ENCODE measurements at places on chromosomes 13 and 19.

DNA sequence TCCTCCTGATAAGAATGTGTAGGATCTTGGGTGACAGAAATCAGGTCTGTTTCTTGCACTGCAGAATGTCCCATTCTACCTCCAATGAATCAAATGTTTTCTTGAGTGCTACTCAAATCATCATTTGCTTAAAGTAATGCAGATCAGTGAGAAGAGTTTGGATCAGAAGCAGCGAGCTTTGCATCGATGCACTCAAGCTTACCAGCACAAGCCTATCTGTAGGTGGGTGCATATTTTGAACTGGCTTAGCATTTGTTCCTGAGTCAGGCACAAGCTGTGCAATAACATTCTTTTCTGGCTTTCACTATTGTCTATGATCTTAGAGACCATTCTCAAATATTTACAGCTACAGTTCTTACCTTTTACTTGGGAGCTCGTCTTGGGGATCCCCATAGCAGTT lies 109.5 kb downstream of the UBL3 start:
- DNase-seq, result no peak

DNA sequence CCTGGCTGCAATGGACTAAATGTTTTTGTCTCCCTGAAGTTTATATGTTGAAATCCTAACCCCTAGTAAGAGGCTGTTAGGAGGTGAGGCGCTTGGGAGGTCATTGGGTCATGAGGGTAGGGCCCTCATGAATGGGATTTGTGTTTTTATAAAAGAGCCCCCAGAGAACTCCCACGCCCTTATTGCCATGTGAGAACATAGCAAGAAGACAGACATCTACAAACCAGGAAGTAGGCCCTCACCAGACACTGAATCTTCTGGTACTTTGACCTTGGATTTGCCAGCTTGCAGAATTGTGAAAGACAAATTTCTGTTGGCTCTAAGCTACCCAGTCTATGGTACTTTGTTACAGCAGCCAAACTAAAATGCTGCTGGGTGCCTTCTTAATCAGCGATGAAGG lies 96.1 kb upstream of the SPATA13 start:
- no peak for DNase-seq

- no peak for DNase-seq
Measured at GRCh38 chr13:113448545-113448884, 4.8 kb downstream of the ADPRHL1 start.

DNA sequence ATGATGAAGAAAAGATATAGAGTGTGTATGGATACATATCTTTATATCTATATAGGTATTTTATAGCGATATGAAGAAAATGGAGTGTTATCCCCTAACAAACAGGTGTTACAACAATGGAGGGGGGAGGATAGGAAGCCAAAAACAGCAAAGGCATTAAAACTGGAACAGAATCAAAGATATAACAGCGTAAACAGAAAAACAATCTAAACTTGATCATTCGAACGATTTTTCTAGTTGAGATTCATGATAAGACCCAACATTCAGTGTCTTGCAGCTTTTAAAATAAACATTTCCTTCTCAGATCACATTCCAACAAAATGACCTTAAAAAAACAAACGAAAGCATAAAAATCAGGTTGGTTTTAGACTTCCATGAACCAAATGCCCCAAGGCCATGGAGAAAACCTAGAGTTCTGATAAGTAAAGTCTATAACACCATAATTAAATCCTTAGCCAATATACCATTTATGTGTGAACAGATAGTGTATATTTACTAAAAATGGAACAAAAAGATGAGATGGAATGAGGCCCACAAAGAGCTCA lies 55.7 kb downstream of the CAB39L start:
- no peak for DNase-seq

DNA sequence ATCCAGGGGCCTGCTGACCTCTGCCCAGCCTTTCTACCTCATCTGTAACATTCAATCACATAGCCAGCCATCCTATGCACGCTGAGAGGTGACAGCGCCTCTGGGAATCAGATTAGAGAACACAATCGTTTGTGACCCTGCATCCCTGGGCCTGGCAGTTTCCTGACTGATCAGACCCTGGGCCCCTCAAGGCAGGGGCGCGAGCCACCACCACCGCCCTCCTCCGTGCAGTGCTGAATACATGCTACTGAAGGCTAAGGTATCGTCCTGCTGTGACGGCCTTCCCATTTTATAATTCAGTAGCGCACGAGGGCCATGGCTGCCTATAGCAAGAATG lies 1.3 kb downstream of the TMTC4 start:
- DNase-seq, result no peak

- no peak for DNase-seq
Measured at GRCh38 chr19:55382013-55382412, 2.1 kb downstream of the TMEM238 start.

GRCh38 chr13:76350399-76350798 lies 535.8 kb downstream of the KCTD12 start:
- no peak for DNase-seq

DNA sequence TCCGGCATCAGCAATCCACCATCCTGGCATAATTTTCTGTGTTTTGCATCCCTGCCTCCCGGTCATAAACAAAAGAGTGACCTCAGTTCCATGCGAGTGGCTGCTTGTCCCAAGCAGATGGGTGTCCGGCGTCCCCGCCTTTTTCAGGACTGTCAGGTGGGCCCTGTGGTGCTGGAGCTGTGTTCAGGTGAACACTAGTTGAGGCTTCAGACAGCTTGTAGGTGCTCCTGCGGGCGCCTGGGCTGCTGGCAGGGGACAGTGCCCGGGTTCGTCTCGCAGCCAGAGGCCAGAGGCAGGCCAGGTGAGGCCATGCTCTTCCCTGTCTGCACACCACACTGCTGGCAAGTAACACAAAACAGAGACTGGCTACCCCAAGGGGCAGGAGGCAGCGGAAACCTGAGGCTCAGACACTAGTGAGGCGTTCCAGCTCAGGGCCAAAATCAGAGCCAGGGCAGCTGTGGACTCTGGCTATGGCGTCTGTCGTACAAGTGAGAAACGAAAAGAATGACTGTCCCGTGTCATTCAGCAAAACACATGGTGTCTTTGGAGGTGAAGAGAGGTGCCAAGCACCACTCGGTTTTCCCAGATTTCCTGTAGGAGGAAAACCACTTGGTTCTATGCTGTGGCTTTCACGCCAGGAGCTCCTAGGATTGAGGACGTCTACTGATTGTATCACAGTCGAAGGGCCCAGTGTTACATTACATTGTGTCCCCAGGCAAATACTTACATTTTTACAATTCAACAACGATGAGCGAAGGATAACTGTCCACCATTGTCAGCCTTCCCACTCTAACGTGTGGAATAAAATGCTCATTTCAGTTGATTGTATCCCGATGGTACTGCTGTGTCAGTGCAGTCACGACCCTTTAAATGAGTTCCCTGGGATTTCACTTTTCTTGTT lies 104.0 kb downstream of the ATP11A start:
- no peak for DNase-seq

DNA sequence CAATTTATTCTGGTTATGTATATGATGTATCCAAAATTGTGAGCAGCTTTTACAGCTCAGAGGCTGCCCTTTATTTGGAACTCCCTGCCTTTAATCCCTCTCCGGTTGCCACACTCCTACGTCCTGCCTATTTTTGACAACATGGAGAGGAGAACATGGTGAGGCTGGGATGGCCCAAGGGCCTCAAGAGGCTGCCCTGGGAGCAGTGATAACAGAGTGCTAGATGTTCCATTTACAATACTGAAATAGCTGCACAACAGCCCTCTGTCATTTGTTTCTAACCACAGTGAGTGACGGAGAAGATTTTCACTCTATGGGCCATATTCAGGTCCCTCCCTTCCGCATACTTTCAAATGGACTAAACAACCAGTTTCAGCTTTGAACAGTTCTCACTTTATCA lies 33.4 kb downstream of the STARD13 start:
- no peak for DNase-seq

- no peak for DNase-seq
Measured at GRCh38 chr13:59673286-59673685, 490.4 kb downstream of the DIAPH3 start.

DNA sequence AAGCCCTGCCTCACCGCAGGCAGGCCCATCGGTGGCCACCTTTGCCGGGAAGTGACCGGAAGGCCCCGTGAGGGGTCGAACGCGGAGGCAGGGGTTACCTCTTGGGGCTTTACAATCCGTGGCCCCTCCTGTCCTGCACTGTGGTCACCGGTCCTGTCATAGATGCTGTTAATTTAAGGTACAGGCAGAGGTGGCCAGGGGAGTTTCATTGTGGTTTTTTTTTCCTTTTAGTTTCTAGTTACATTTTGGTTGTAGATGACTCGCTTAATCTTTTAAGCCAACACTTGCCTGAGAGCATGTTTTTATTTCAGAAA lies 13.1 kb downstream of the COMP start:
- no peak for DNase-seq

DNA sequence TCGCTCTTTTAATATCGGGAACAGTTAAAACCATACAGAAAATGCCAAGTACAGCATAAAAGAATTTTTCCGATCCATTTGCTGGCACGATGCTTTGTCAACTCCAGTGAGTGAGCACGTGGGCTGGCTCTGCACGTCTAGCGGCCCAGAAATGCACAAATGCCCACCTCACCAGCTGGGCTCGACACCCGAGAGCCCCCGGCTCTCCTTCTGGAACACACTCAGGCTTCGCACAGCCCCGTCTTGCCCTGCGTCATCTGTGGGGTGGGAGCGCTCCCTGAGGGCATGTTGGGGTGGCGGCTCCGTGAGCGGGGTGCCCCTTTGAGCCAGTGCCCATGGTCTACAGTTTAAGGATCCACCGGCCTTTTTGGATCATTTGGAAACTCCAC lies 24.5 kb downstream of the ATP4B start:
- no peak for DNase-seq

GRCh38 chr19:12793290-12794195 lies 2.3 kb downstream of the JUNB start:
- peak; percentile 90 for DNase-seq

GRCh38 chr19:8355631-8356402 lies 8.1 kb upstream of the ANGPTL4 start:
- no peak for DNase-seq

DNA sequence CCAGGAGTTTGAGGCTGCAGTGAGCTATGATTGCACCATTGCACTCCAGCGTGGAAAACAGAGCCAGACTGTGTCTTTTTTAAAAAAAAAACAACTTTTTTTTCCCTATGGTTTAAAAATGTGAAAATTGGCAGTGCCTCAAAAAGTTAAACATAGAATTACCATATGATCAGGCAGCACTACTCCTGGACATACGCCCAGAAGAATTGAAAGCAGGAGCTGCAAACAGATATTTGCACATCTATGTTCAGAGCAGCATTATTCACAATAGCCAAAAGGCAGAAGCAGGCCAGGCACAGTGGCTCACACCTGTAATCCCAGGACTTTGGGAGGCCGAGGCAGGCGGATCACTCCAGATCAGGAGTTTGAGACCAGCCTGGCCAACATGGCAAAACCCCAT lies 3.8 kb upstream of the RETN start:
- DNase-seq, result no peak

DNA sequence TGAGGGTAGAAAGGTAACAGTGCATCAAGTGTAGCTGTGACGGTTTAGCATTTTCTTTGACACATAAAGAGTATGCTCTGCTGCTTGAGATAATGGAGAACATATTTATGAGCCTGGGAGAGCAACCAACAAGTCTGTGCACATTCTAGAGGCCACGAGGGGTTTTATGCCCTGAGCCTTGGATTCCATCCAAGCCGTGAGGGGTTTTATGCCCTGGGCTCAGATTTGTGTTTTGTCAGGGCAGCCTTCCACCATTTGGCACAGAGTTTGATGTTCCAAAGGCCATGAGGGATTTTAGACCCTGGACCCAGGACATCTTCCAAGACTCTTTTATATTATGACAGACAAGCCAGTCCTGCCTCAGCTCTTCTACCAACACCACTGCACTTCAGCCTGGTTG lies 106.4 kb downstream of the ZNF486 start:
- no peak for DNase-seq

Measured in stimulated activated CD4-positive, alpha-beta T cell treated with anti-CD3 and anti-CD28 coated beads, Interleukin-15, amount 100 ng/mL, for 1 hour (primary cell).